ENCODE measurements at places on chromosomes 7 and 10.

DNA sequence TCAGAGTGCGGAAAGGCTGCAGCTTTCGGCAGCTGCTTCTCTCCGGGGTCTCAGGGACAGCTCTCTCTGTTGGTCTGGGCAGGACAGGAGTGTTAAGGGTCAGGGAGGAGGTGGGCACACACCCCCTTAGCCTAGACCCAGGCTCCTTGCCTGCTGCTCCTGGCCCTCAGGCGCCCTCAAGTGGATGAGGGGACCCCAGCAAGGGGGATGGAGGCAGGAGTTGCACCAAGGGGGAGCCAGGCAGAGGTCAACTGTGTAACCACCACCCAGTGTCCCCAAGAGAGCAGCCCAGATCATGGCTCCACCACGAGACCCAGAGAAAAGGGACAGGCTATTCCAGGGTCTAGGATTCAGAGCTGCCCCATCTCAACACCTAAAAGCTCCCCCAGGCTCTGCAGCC lies 26.9 kb downstream of the SPOCK2 start:
- DNase-seq = no peak

DNA sequence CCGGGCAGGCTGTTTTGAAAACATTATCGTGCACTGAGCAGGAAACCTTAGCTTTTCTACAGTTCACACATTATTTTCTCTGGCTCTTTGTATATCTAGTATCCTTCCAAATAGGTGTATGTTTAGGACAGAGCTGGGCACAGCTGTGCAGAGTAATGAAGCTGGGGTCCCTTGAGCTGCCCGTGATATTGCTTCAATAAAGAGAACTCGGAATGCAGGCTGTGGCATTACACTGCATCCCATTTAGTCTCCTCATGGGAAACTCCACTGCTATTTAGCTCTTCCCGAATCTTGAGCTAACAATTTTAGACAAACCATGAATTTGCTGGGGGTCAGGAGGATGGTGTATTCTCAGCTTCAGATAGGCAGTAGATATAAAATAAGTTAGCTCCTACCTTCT lies 348.3 kb downstream of the ACTR3B start:
- no peak for DNase-seq

- DNase-seq = no peak
These were observed 50.4 kb upstream of the NFE2L3 start for GRCh38 chr7:26101361-26102151.

- DNase-seq = no peak
These were observed 32.7 kb upstream of the NPVF start for GRCh38 chr7:25260862-25261494.

DNA sequence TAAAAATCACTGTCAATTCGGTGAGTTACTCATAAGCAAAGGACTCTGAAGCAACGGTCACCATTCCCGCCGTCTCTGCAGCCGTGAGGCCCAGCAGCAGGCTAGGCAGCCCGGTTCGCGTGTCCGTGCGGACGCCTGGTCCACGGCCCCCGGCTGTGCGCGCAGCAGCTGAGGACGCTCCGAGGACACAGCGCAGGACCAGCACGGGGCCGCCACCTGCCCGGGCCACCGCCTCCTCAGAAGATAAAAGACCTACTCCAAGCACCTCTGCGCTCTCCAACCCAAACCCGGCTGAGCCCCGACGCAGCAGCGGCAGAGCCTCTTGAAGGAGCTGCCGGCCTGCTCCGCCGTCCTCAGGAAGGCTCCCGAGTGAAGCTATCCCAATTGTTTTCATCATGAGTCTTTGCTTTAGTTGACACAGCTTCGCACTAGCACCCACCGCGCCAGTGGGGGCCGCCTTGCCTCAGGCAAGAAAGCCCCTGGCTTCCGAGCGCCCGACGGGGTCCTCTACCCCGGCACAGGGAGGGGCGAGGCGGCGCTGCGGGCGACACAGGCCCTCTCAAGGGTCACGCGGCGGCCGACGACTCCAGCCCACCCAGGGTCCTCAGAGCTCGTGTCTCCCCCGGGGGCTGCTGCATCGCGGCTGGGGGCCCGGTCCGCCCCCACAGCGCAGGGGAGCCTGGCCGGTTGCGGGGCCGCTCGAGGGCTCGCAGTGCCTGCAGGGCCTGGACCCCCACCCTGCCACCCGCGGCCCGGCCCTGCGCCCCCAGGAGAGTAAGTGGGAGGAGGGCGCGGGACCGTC lies 16.9 kb upstream of the GPR146 start:
- DNase-seq = no peak

DNA sequence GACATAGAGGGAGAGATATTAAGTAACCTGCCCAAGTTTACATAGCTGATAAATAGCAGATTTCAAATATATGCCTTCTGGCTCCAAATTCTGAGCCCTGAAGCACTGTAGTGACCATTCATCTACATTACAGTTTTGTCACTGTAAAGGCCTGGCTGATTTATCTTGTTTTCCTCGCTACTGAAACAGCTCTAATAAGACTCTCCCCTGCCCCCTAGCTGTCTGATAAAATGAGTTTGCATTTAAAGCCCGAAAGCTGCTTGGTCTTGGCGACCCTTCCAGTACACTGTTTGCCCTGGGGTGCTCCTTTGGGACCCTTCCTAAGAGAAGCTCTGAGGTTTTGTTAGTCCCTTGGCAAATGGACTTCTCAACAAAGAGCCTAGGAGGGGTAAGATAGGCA lies 59.7 kb upstream of the RAB11FIP2 start:
- DNase-seq = no peak

- peak; percentile 10 for DNase-seq
These were observed 36.2 kb downstream of the UNCX start for GRCh38 chr7:1268866-1269265.

DNA sequence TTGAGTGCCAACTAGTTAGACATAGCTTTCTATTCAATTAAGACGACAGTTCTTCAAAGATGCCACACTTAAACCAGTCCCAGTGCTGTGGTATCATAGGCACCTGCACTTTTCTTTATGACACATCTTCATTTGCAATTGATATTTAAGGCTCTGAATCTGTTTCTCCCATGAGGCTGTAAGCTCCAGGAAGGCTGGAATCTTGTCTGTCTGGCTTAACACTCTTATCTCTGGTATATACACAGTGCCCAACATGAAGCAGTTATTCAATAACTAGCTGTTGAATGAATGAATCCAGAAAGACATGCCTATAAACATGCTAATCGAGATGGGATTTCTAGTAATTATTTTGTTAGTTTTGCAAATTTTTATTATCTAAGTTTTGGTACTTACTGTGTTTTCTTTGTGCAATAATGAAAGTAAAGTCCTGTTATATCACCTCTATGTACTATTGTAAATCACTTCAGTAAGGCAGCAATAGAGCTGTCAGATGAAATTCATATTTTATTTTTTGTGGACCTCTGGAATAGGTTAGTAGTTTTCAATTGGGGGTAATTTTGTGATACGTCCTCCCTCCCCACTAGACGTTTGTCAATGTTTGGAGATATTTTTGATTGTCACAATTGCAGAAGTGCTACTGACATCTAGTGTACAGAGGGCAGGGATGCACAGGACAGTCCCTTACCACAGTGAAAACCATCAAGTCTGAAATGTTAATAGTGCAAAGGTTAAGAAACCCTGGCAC lies 51.3 kb upstream of the STEAP4 start:
- DNase-seq = no peak

GRCh38 chr10:86030312-86030711 lies 336.3 kb downstream of the GRID1 start:
- DNase-seq = no peak

GRCh38 chr7:33411020-33411419 lies 281.7 kb downstream of the BBS9 start:
- no peak for DNase-seq

GRCh38 chr7:116064179-116064578 lies 33.6 kb upstream of the TFEC start:
- DNase-seq = no peak

DNA sequence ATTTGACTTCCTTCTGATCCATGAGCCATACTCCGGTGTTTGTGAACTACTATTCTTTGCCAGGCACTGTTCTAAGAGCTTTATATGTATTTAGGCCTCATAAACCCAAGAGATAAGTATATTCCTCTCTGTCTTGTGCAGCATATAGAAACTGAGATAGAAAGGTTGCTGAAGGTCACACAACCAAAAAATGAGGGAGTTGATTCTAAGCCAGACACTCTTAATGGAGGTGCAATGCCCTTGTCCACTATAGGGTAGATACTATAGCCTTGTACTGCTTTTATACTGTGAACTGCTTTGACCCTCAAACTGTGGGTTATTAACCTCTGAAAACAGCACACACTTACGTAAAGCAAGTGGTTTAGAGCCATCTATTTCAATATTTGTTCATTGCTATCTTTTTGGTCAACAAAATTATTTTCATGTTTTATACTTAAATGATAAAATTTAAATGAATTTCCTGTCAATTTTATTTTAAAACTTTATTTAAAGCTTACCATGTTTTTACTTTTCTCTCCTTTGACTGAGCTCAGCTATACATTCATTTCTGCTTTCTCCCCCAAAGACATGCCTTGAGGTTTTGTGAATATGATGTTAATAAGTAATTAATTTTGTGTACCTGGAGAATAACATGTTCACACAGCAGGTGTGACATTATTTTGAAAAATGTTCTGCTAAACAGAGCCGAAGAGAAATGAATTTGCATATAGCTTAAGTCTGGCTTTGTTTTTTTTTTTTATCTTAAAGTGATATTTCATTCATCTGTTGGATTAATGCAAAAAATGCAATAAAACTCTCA lies 687.3 kb downstream of the DNAJB9 start:
- no peak for DNase-seq

DNA sequence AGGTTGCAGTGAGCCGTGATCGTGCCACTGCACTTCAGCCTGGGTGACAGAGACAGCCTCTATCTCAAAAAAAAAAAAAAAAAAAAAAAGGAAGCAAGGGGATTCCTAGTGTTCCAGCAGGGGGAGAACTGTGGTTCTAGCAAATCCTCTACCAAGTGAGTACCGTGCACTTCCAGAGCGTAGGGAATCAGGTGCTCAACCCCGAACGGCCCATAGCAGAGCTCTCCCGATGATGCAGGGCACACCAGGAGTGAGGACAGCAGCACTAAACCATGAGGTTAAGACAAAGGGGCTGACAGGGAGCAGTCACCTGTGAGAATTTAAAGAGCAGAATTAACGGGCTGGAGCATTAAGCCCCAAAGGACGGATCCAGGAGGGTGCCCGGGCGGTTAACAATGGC lies 173.6 kb downstream of the PTPRN2 start:
- no peak for DNase-seq

DNA sequence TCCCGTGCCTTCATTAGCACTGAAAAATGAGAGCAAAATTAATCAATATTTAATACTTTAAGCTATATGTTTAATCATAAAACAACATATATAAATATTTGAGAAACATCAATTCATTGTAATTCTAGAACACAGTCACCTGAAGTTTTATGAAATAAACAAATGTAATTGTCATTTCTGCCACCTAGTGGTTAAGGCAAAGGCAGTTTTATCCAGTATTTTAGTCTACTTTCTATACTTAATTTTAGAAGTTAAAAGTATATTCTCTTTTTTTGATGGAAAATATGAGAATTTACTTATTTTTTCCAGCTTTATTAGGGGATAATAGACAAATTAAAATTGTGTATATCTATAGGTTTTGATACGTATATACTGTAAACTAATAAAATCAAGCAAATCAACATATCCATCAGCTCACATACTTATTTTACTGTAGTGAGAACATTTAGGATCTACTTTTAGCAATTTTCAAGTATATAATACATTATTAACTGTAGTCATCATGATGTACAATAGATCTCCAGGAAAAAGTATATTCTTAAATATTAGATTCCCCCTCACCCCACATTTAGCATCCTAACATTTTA lies 16.9 kb downstream of the PCGF6 start:
- peak; percentile 0 for DNase-seq

DNA sequence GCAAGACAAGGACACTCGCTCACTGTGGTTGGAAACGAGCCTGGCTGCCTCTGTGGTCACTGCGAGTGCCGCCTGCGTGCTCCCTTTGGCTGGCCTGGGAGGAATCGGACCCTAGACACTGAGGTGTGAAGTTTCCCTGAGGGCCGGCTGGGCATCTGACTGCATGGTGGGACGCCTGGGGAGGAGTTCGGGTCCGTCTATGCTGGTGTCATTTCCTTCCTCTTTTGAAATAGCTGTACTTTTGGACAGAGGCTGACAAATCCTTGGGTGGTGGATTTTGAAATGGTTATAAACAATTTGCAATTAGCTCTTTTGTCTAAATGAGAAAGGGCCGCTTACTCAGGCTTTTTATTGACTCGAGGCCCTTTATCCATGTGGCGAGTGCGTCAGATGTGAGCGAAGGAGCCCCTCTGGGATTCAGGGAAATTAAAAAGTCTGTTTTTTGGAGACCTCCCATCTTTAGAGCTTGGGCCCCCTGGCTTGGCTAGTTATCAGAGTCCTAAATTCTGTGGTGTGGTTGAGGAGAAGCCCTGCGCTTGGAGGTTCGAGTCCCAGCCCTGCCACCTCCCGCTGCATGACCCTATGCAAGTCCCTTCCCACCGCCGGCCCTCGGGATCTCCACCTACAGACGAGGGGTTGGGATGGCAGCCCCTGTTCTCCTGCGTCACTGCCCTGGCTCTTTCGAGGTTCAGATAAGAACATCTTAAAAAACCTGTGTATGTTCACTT lies 147.1 kb downstream of the RGS10 start:
- DNase-seq = no peak

GRCh38 chr10:97575127-97575668 lies 2.6 kb downstream of the ANKRD2 start:
- DNase-seq = no peak
